ENCODE measurements at places on chromosomes 2 and 18.

GRCh38 chr18:79458131-79458838, 62.6 kb downstream of the NFATC1 start:
- no peak for DNase-seq

- no peak for DNase-seq
Observed at GRCh38 chr18:813172-814071, 1.4 kb upstream of the YES1 start.

- no peak for DNase-seq
Observed at GRCh38 chr18:63083555-63083954, 236.0 kb downstream of the BCL2 start.

- DNase-seq, result no peak
Observed at GRCh38 chr2:105299290-105299689, 30.2 kb downstream of the TGFBRAP1 start.

DNA sequence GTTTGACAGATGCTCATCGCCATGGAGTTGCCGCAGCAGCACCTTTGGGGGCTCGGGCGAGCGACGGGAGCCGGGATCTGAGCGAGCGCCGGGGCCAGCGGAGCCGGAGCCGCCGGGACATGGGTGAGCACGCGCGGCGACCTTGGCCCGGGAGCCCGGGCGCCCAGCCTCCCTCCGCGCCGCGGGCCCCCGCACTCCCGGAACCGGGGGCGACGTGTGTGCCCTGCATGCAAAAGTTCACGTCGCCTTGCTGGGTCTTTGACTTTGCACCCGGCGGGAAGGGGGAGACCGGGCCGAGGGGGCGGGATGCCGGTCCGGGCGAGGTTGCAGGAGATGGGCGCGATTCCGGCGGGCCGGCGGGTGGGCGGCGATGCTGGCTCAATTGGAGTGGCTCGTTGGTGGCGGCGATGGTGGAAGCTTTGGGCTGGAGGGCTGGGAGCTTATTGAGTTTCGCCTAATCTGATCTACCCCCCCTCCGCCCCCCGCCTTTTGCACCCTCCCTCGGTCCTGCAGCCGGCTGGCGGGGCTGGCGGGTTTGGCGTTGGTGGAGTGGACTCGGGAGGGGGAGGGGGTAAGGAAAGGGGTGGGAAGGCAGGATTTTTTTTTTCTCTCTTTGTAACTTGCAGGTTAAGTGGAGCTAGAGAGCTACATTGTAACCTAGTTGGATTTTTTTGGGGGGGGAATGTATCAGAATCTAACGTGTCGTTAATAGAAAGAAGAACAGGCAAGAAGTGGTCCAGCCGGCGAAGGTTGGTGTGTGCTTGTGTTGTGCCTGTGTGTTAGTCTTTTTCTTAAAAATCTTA, at the start of gene SETBP1:
TSS of gene SETBP1 (plus strand) at position 616 of the 803 bp plus-strand sequence. CDS start 20,459 bp downstream, outside the sequence.
- DNase-seq, result peak; percentile 78

GRCh38 chr2:161961061-161961460, 113.0 kb downstream of the DPP4 start:
- no peak for DNase-seq

DNA sequence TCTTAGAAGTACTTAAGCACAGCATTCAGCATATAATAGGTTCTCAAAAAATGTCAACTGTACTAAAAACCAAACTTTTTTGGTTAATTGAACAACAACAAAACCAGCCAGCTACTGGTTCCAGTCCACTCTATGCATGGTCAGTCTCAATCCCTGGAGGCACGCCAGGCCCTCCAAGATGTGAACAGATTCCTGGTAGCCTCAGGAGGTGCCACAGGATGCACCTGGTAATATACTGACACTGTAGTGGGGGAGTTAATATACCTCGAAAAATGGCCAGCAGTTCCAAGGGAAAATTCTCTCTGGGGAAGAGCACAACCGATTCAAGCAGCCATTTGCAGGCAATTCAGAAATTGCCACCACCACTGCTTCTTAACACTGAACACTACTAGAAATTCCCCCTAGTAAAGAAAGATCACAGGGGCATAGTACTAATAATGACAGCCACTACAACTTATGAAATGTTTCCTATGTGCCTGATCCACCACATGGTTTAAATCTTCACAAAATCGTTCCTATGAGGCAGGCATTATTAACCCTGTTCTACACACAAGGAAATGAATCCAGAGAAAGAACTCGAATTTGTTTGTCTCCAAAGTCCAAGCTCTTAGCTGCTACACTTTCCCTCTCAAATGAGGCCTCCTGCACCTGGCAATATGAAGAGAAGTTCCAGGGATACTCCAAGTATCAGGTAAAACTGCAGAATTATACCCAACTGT, 3.4 kb downstream of the MGAT4A start:
- no peak for DNase-seq

GRCh38 chr18:44748582-44748981, 67.9 kb downstream of the SETBP1 start:
- no peak for DNase-seq

DNA sequence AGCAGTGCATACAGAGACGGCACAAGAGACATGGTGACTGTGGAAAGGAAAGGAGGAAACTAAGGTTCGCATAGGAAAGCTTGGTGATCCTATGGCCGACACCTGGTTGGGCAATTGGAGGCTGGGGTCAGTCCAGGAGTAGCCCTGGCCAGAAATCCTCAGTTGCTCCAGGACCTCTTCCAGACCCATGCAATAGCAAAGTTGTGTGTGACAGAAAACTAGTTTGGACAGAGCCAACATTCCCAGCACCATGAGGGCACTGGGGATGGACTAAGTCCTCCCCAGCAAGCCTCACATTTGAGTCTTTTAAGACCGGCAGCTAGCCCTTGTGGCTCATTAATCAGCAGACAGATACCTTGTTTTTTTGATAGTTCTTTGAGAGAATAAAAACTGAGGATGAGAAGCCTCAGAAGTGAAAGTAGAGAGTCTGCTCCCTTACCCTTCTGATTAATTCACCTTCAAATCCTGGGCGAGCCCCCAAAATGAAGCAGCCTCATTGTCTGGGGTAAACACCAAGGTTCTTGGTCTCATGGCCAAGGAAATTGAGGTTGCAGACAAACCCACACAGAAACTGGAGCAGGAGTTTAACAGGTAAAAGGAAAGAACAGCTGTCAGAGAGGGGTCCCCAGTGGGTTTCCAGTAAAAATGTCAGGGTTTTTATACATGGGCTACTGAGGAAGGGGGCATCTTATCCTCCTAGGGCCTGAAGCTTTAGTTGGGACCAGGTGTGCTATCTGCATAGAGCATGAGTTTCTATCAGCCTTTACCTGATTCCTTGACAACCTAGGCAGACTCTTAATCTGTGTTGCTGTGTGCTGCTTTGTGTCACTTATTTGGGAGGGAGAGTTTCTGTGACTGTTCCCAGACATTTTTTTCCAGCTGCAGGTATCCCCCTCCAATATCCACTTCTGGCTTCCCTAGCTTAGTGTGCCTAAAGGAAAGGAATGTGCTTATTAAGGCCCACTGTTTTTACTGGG, 39.1 kb downstream of the STK17B start:
- DNase-seq, result no peak

DNA sequence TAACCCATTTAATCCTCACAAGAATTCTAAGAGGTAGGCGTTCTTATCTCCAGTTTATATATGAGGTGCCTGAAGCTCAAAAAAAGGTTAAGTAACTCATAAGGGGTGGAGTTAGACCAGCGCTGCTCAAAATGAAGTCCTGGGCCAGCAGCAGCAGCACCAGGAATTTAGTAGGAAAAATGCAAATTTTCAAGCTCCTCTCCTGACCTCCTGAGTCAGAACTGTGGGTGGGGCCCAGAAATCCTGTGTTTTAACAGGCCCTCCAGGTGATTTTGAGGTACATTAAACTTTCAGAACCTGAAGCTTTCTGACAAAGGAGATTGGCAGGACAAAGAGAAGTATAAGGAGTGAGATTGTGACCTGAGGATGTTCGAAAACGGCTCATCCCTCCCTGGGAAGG, 66.0 kb upstream of the CCDC85A start:
- no peak for DNase-seq

GRCh38 chr2:1628893-1629292, 115.4 kb downstream of the PXDN start:
- peak; percentile 76 for DNase-seq

- no peak for DNase-seq
Observed at GRCh38 chr2:29159125-29159524, 43.9 kb downstream of the CLIP4 start.

- DNase-seq, result no peak
Observed at GRCh38 chr2:47708801-47709499, 74.0 kb upstream of the MSH6 start.

DNA sequence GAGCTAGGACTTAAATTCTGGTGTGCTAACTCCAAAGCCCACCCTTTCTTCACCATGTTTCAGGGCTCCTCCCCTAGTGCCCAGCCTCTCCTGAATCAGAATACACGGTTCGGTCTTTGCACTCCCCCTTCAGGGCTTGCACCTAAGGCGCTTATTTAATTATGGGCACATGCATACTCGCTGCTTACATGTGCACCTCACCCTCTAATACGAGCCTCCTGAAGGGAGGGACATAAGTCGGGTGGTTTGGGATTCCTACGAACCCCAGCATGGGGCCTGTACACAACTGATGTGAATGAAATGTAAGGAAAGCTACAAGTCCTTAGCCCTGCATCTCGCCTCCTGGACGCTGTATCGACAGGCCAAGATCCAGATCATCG, 435 bp downstream of the IFT172 start:
- no peak for DNase-seq

DNA sequence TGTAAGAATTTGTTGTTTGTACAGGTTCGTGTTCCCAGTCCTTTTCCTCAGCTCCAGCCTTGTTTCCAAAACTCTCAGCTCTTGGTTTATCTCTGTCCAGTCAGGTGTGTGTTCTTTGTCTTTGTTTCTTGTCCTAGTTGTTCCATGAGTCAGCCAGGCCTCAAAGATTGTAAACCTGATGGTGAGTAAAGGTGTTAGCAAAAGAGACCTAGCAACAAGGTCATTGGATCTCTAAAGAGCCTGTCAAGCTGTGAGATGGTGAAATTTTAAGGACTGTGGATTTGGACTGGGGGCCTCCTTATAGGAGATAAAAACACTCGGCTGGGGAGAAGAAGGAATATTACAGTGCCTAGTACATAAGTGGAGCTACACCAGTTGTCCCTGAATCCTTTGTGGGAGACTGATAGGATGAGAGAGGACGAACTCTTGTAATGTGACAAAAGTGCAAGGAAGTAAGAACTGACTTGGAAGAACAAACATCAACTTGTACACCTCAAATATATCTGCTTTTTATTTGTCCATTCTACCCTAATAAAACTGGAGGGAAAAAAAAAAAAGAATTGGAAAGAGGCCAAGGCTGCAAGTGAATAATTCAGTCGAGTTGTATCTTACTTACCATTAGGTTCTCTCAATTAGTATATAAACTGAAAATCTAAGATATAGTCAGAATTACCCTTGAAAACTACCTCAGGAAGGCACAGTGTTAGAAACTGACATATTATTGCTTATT, 37.2 kb downstream of the ITGA6 start:
- DNase-seq, result no peak

- DNase-seq, result no peak
Observed at GRCh38 chr18:10044054-10044453, 130.2 kb downstream of the VAPA start.

GRCh38 chr2:207459990-207460757, 69.6 kb upstream of the CREB1 start:
- DNase-seq, result no peak

- DNase-seq, result no peak
Observed at GRCh38 chr2:125224830-125225229, 1199.7 kb downstream of the CNTNAP5 start.

- DNase-seq, result no peak
Observed at GRCh38 chr2:238895891-238896600, 48.2 kb downstream of the TWIST2 start.

- DNase-seq, result peak; percentile 65
Observed at GRCh38 chr2:39623917-39624316, 41.8 kb upstream of the TMEM178A start.

GRCh38 chr2:222353993-222354392, 55.2 kb upstream of the PAX3 start:
- peak; percentile 92 for DNase-seq

DNA sequence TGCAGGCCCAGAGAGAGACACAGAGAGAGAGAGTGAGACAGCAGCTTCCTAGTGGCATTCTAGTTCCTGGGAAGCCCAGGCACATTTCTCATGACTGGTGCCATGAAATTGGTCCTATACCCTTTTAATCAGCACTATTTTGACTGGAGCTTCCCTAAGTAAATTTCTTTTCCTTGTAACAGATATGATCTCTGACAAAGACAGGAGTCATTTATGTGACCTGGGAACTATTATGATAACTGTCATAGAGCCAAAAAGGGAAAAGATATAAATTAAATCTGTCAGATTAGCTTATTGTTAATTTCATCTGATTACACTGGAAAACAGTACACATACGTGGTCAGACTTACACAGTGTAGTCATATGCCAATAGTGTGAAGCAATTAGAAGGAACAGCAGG, 161.3 kb upstream of the HNRNPA3 start:
- DNase-seq, result no peak

DNA sequence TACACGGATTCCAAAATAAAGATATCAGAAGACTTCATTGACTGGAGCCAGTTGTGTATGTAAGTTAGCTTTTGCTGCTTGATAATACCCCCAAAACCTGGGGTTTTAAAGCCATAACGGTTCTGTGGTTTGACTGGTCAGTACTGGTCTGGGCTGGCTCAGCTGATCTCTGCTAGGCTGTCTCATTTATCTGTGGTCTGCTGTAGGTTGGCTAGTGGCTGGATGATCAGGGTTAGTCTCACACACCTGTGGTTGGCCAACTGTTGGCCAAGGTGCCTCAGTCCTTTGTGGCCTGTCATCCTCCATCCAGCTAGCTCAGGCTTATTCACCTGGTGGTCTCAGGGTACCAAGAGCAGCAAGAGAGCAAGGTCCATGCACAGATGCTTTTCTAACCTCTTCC, 183.2 kb downstream of the KLHL29 start:
- no peak for DNase-seq

- no peak for DNase-seq
Observed at GRCh38 chr2:237319086-237319820, 94.7 kb downstream of the COL6A3 start.

DNA sequence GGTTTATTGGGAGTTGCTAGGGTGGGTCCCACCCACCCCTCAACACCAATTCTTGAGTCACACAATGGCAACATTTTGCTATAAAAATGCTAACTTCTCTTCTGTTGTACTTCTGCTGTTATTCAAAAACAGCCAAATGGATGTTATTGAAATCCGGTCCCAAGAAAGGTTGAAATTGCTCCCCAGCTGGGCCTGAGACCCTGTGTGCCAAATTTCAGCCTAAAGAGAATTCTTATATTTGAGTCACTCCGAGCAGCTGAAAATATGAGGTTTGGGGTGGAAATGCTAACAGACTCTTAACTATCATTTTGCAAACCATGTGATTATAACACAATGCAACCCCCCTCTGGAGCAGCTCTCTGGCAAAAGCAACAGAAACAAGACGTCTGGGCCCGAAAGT, 27.0 kb upstream of the ACVR1 start:
- no peak for DNase-seq
